NCI-H1694 (cell line): ENCODE measurements at places on chromosomes 12 and 14.
A peak's percentile ranks its signal among the peaks of the same experiment; 100 is the strongest.

DNA sequence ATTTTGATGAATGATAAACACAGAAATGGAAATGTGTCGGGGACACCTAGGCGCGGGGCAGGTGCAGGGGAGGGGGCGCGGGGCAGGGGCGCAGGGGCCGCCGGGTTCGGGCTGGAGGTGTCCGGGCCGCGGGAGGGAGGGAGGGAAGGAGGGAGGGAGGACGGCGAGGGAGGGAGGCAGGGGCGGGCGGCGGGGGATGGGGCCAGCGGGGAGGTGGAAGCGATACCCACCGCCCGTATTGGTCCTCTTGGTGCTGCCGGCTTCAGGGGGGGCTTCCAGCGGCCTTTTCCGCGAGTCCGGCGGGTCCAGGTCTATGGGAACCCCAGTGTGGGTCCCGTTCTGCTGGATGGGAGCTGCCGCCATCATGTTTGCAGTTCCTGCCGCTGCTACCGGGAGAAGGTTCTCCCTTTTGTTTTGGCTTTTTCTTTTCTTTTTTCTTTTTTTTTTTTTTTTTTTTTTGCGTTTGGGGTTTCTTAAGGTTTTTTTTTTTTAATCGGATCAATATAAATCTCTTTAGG is 703 bp downstream of the NOVA1 start:
- no peak for DNase-seq

DNA sequence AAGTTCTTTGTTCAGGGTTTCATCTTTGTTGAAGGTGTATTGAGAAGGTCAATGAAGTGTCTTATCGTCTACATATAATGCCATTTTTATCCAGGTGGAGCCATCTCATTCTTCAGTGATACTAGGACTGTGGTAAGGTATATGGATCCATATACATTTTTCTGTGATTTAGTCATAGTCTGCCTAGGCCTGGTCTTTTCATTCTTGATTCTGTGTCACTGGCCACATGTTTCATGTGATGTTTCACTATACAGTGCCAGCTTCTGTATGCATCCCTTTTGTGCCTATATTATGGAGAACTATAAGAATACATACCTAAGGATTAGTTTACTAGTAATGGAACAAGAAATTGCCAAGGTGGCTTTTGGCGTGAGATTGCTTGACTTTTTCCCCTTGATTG is 40.5 kb downstream of the VEZT start:
- no peak for DNase-seq

GRCh38 chr14:92783813-92784431 is 10.2 kb upstream of the GOLGA5 start:
- peak; percentile 89 for DNase-seq

DNA sequence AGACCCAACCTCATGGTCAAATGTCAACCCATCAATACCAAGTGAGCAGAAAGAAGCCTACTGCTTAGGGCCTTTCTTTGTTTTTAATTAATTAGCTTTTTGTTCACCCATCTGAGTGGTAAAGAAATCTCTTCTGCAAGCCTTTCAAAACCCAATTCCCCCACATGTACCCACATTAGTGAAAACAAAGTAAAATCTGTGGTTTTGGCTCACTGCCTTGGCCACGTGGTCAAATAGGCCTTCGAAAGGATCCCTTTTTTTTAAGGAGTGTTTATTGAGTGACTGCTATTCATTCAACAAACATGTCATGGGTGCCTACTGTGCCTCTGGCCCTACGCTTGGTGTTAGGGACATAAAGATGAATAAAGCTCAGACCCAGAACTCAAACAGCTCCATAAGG is 160.1 kb downstream of the NUAK1 start:
- DNase-seq = no peak

DNA sequence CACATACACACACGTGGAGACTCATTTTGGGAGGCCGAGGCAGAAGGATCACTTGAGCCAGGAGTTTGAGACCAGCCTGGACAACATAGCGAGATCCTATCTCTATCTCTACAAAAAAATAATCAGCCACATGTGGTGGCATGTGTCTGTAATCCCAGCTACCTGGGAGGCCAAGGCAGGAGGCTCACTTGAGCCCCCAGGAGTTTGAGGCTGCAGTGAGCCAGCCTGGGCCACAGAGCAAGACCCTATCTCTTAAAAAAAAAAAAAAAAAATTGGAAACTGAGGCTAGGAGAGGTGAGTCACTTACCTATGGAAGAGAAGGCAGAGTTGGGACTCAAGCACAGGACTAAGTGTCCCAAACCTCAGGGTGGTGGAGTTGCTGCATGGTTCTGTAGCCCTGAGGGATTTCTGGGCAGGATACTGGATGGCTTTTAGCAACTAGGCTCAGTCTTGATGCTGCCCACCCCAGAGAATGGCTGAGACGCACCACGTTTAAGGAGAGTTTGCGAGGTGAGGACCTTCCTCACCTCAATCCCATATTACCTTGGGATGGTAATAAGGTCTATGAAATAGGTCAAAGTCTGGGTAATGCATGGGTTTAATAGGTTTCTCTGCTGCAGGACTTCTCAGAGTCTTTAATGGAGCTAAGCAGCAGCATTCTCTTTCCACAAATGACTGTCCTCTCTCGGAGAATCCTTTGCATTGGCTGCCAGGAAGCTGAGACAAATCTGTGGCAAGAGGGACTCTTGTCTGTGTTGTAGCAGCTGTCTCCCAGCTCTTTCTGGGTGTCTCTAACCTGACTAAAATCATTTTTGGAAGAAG is 35.6 kb downstream of the SH2B3 start:
- no peak for DNase-seq

GRCh38 chr12:62520361-62520760 is 53.7 kb downstream of the MON2 start:
- no peak for DNase-seq

- no peak for DNase-seq
Observed at GRCh38 chr12:38166225-38166624, 150.3 kb upstream of the ALG10B start.
